ENCODE measurements at places on chromosomes 16 and 17. TPM values are rescaled to one million over a fixed set of nuclear protein-coding genes. Genes with fewer than 3 reads are reported as not detected.

GRCh38 chr17:42913981-42914617, 13.5 kb downstream of the G6PC1 start:
- no peak for DNase-seq

DNA sequence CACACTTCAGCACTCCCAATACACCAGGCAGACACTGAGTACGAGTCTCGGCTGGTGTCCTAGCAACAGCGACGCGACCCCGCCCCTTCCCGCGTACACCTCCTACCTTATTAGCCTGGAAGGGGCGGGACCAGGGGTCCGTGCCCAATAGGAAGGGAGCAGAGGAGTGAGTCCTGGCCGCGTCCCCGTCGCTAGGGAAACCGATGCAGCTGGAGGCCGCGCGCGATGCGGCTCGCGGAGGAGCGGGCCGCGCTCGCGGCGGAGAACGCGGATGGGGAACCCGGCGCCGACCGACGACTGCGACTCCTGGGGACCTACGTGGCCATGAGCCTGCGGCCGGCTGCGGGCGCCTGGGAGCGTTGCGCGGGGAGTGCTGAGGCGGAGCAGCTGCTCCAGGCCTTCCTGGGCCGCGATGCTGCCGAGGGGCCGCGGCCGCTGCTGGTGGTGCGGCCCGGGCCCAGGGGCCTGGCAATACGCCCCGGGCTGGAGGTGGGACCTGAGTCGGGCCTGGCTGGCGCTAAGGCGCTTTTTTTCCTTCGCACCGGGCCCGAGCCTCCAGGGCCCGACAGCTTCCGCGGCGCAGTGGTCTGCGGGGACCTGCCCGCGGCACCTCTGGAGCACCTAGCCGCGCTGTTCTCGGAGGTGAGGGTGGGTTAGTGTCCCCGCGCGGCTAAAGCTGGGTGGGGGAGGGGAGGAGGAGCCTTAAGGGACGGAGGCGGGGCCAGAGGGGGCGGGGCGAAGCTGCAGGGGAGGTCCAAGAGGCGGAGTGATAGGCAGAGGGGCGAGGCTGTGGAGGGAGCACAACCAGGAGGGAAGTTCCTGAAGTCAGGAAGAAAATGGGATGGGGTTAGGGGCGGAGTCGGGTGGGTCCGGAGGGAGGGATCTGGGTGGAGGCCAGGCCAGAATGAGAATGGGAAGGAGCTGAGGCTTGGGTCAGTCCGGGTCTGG, at the start of gene DNAH9:
Gene DNAH9, plus strand, starts transcription at position 197 of the 948 bp plus-strand sequence. Its CDS starts 29 bp downstream, at position 226.
- no peak for DNase-seq

DNA sequence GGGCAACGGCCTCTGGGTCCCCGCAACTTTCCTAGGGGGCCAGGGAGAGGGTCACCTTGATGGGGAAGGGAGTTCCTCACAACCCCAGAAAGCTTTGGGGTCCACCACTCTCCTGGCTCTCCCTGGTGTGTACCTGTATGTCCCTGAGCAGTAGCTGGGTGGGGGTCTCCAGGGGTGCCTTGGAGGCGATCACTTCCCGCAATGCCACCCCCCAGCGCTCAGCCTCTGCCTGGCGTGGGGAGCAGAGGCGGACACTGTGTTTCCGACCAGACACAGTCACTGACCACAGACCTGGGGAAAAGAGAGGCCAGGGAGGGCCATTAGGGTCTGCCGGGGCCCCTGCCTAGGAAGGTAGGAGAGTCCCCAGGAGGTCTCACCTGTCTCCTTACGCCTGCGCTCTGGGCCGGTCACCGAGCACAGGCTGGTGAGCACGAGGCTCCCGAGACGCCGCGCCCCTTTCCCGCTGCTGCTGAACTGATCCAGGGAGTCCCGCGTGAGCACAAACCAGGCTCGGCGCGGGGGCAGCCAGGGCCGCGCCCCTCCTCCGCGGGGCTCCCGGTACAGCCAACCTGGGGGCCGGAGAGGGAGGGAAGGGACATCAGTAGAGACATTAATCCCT, 3.4 kb downstream of the PLEKHH3 start:
- no peak for DNase-seq

DNA sequence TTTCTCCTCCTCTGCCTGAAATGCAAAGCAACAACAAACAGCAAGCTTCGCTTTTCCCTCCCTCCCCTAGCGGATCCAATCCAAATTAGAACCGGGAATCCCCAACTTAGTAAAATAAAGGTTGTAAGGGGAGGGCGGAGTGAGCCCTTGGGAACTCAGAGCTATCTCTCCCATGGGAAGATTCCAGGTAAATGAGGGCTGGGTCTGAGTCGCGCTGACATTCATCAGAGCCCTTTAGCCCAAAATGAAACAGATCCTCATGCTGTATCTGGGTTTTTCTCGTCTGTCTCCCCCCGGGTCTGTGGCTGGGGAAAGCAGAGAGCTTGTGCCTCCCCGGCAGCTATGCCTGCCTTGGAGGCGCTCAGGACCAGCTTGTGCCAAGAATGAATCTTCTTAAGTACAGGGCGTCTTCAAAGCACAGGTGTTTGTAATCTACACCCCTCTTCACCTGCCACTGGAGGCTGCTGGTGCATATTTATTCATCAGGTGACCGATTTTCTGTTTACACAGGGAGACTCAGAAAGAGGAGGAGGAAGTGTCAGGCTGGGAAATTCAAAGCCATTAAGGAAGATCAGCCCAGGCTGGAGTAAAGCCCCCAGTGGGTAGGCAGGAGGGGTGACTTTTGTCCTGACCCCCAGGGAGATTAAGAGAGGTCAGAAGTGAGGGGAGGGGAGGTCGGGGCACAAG, 55.0 kb upstream of the GSE1 start:
- DNase-seq, result peak; percentile 94

GRCh38 chr17:42329025-42329976, 41.0 kb downstream of the STAT5A start:
- DNase-seq, result peak; percentile 71

- peak; percentile 25 for DNase-seq
These were observed 42.7 kb downstream of the XPO6 start for GRCh38 chr16:28168991-28169554.

DNA sequence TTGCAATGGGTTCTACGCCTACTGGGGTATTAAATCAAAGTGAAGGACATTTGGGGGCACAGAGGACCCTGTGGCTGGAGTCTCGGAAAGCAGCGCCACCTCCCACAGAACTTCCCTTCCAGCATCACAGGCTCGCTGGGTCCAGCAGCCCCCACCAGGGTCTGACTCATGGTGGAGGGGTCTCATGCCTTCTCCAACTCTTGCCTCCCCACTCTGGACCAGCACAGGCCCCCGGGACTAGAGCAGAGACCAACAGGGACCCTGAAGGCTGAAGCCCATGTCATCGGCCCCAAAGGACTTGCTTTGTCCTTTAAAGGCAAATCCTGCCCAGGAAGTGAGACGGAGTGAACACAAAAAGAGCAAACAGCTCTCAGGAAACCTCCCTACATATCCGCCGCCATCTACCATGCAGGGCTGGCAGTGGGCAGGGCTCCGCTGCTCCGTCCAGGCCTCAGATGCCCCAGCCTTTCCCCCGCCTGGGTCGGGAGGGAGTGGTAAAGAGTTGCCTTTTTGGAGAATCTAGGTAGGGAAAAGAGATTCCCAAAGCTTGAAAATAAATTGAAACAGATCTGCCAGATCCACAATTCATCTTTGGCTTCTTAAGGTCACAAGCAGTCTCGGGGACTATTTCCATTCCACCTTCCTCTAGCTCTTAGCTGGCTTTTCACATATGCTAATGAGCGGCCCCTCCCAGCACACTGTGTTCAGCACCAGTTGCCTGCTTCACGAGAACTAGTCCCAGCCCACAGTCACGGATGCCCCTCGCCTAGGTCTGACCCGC, 2.1 kb upstream of the GPRC5C start:
- no peak for DNase-seq

- peak; percentile 57 for DNase-seq
These were observed 11.5 kb downstream of the CCL16 start for GRCh38 chr17:35969558-35970380.

- no peak for DNase-seq
These were observed 15.6 kb downstream of the DCAKD start for GRCh38 chr17:45035848-45036247.

GRCh38 chr16:8905168-8905762, 23.1 kb downstream of the LITAFD start:
- DNase-seq, result peak; percentile 17

DNA sequence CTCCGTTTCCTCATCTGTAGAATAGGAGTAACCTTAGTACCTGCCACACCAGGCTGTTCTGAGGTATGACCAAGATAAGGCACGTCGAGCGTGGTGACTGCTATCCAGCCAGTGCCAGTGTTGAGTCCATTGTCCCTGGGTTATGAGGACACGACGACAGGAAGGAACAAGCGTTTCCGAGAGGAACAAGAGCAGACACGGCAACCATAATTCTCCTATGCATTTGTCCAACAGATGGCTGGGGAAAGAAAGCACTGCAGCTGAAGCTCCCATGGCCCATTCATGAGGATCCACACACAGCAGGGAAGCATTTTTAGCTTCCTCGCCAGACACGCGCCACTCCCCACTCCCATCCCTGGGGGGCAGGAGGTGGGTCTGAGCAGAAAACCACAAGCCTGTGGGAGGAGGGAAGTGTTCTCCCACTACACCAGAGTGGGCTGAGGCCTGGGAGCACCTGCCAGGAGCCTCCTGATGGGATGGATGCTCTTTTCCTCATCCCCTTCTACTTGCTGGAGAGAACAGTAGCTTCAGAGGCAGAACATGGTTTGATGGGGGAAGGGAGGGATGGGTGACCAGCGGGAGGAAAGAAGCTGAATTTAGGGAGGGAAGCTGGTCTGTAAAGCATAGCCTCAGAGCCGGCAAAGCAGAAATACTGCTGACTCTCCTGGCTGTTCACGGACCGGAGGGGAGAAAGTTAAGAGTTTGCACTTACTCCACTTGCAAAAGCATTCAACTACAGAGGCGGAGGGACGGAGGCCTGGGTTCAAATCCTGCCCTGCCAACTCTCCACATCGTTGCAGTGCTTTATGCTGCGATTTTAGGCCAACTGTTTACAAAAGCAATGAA, 2.7 kb downstream of the COTL1 start:
- DNase-seq, result no peak

DNA sequence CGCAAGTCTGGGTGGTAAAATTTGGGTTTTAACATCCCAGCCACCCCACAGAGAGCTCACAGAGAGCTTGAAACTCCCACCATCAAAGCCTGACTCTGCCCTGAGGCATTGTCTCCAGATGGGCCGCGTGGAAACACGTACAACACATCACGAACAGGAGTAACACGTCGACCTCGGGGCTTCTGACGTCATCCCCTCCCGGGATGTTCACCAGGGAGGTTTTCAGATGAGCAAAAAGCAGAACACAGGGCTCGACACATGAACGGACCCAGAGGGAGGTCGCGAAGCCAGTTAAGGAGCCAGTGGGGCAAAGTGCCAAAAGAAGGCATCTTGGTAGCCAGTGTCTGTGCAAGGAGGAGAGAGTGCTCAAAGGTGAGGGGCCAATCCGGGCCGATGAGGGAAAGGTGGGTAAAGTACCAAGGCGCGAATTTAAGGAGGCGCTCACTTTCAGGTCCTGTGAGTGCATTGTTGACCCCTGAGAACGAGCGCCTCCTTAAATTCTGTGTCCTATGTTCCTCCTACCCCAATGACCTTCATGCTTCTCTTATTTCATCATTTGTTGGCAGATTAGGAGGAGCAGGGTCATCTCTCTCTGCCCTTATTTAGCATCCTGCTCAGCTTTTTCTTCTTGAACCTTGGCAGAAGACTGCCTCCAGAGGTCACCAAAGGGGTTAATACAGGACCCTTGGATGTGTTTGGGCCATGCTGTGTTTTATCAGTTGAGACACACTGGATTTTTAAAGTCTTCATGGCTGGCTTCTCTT, 5.6 kb downstream of the RCVRN start:
- no peak for DNase-seq

GRCh38 chr17:44758414-44759085, at the start of gene ADAM11:
ADAM11 (plus strand) TSS chr17:44758988; CDS start chr17:44759200, 212 bp downstream.
- no peak for DNase-seq

- DNase-seq, result no peak
These were observed 3.9 kb downstream of the DPEP2 start for GRCh38 chr16:67995423-67995822.

GRCh38 chr16:57265850-57266530, 18.5 kb downstream of the PLLP start:
- DNase-seq, result peak; percentile 75

GRCh38 chr16:49282690-49283375, 1.2 kb upstream of the CBLN1 start:
- DNase-seq, result no peak

- no peak for DNase-seq
These were observed 173.8 kb downstream of the RPTOR start for GRCh38 chr17:80718428-80718827.

The SRL gene
- total RNA-seq, result not detected

The WNK4 gene
- total RNA-seq, result 8.3 TPM

The THRA gene
- total RNA-seq, result 11.4 TPM

The KCNJ2 gene
- not detected for total RNA-seq

The ENPP7 gene
- total RNA-seq, result not detected

The PPP1R1B gene
- not detected for total RNA-seq

The VWA3A gene
- total RNA-seq, result 0.73 TPM

The NT5M gene
- 9.6 TPM for total RNA-seq

The KRT27 gene
- not detected for total RNA-seq

The HEATR9 gene
- not detected for total RNA-seq

Measured in PC-9 (cell line).